Activated CD4-positive, alpha-beta memory T cell treated with anti-CD3 and anti-CD28 coated beads for 36 hours (primary cell): ENCODE measurements at places on chromosomes 16 and 17. TPM values are rescaled to one million over a fixed set of nuclear protein-coding genes. Genes with fewer than 3 reads are reported as not detected.
A peak's percentile ranks its signal among the peaks of the same experiment; 100 is the strongest.

Gene APOBR
- 2.9 TPM for total RNA-seq

Gene CCL16
- total RNA-seq: not detected

Gene KRT17
- not detected for total RNA-seq

Gene GLP2R
- total RNA-seq: not detected

Gene CIAO2B
- total RNA-seq: 204 TPM

Gene PYDC1
- total RNA-seq: not detected

Gene RMI2
- 69.9 TPM for total RNA-seq

- no peak overlapping the region for H3K27ac ChIP-seq
- no peaks in the 10 kb centered on the region for H3K36me3 ChIP-seq
- DNase-seq: no peak
Observed at GRCh38 chr16:27152121-27152520, 51.2 kb upstream of the KDM8 start.

- H3K4me3 ChIP-seq: no peak overlapping the region
- H3K36me3 ChIP-seq: no peaks in the 10 kb centered on the region
- no peaks in the 10 kb centered on the region for H3K27me3 ChIP-seq
- H3K27ac ChIP-seq: no peak overlapping the region
Observed at GRCh38 chr16:48918520-48919258, 308.7 kb upstream of the N4BP1 start.

DNA sequence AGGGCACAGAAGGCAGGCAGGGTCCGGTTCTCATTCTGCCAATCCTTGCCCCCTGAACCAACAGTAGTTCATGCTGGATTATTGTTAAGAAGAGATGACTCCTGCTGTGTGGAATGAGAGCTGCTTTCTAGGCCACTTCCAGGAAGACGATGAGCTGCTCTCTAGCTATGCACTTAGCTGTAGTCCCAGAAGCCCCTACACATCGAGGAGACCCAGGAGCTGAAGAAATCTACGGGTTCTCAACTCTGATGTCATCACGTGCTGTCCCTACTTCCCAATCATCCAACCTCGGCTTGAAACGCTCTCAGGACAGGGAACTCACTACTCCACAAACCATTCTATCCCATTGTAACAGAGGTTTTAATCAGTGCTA is 29.0 kb upstream of the EMP2 start:
- no peak for DNase-seq
- H3K4me1 ChIP-seq: no peaks in the 10 kb centered on the region
- H3K4me3 ChIP-seq: no peak overlapping the region
- H3K36me3 ChIP-seq: no peaks in the 10 kb centered on the region
- H3K27ac ChIP-seq: no peak overlapping the region

GRCh38 chr17:1541367-1541904 is 21.2 kb downstream of the PITPNA start:
- H3K36me3 ChIP-seq: peaks cover 19% of the 10 kb centered on the region
- no peak overlapping the region for H3K4me3 ChIP-seq
- peak; percentile 26 for DNase-seq

DNA sequence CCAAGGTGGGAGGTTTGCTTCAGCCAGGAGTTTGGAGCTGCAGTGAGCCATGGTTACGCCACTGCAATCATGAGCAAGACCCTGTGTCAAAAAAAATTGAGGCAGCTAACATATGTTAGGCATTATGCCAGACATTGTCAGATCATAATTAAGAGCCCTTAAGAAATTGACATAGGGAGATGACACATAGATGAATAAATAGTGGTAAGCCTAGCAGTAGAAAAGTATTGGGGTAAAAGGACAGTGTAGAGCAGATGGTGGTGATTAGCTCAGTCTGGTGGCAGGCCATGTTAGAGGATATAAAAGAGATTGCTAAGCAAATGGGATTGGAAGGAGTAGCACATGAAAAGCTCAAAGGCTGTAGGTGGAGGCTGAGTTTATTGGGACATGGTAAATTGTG is 22.6 kb downstream of the SRCAP start:
- DNase-seq: no peak
- H3K4me3 ChIP-seq: no peak overlapping the region
- no peaks in the 10 kb centered on the region for H3K27me3 ChIP-seq
- H3K27ac ChIP-seq: no peak overlapping the region

DNA sequence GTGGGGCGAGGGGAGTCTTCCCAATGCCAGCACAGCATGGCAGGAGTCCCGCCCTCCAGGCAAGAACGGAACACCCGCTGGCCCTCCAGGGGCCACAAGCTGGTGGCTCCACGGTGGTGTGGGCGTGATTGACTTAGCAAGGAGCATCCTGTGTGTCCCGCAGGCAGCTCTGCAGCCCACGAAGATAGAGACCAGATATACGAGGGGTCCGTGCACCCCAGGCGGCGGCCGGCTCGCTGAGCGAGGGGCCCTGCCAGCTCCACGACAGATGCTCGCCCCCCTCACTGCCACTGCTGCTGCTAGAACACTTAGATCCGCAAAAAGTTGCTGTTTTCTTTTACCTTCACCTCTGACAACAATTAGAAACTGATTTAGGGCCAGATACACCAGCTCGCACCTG is 10.0 kb upstream of the CACNA1H start:
- H3K27ac ChIP-seq: no peak overlapping the region
- no peak overlapping the region for H3K4me3 ChIP-seq
- H3K27me3 ChIP-seq: peaks cover 6% of the 10 kb centered on the region
- no peak for DNase-seq
- H3K4me1 ChIP-seq: no peaks in the 10 kb centered on the region

DNA sequence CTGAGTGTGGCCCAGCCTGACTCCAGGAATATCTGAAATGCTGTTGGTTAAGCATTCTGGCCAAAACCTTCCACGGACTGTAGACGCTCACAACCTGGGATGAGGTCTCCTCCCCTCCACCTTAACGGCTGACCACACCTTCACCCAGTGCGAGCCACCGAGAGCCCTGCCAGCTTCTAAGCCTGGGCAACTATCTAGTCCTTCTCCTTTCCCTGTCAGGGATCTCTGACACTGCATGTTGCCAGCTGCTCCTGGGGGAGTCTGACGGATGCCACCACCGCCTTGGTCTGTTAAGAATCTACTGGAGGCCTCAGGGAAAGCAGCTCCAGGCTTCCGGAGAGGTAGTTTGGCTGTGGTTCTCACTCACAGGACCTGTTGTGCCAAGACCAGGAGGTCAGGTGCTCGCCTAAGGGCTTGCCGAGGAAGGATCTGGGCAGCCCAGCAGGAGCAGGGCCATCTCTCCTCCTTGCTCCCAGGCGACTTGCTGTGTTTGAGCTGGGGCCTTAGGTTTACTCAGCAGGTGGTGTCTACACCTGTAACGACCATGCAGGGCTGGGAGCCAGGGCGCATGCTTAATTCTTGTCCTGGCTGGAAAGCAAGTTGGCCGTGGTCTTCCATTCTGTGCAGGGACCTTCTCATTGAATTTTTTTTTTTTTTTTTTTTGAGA is 111.8 kb downstream of the NTN1 start:
- H3K36me3 ChIP-seq: no peaks in the 10 kb centered on the region
- no peak overlapping the region for H3K4me3 ChIP-seq
- H3K27ac ChIP-seq: no peak overlapping the region
- peaks cover 2% of the 10 kb centered on the region for H3K27me3 ChIP-seq
- no peak for DNase-seq

DNA sequence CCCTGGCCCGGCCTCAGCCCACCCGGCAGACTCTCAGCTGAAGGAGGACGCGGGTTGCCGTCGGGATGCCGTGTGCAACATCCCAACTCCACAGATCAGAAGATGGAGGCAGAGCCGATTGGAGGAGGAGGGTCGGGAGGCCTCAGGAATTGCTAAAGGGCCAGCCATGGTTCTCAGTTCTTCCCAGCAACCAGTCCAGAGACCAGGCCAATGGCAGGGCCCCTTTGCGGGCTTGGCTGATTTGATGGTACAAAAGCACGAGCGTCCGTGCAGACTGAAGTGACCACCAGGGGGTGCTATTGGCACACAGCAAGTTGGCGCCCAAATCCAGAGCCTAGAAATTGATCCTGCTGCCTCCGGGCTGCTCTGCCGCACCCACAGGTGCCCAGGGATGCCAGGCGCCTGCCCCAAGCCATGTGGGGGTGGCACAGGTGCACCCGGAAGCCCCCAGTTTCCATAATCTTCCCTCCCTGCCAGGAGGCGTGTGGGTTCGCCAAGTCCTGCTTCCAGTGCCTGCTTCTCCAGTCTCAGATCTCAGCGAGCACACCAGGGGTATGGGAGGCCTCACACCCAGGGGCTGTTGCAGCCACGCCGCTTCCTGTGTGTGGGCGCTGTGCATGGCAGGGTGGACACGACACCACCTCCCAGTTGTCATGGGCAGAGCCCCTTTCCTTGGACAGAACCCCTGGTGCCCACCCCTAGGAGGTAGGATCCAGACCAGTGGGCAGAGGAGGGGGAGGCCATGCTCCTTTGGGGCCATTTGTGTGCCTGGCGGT is 7.1 kb upstream of the TEX19 start:
- no peaks in the 10 kb centered on the region for H3K36me3 ChIP-seq
- no peak overlapping the region for H3K4me3 ChIP-seq
- DNase-seq: peak; percentile 88
- H3K4me1 ChIP-seq: peaks cover 4% of the 10 kb centered on the region
- no peak overlapping the region for H3K27ac ChIP-seq

DNA sequence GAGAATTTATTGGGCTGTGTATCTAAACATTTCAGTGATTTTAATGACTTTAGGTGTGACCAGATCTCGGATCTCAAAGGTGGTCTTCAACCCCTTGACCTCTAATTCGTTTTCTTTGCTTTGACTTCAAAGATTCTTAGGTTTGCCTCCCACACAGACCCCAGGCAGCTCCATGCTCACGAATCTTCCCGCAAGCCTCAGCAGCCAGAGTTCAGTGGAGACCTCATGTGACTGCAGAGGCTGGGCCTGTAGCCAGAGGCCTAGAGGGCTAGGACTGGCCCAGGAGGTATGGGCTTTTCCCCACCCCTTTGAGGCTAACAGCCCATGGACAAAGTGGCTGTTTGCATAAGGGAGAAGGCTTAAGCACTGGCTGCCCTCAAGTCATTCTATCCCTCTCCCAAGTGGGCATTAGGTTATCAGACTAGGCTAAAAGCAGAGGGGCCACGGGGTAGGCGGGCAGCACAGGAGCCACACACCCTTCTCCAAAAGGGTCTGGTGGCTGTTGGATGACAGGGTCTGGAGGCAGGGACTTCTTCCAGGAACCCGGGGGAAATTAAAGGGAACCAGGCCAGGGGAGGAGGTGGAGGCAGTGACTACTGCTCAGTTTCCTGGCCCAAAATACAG is 3.0 kb downstream of the HIRIP3 start:
- H3K36me3 ChIP-seq: peaks cover 19% of the 10 kb centered on the region
- H3K4me1 ChIP-seq: peaks cover 21% of the 10 kb centered on the region
- H3K27me3 ChIP-seq: no peaks in the 10 kb centered on the region

DNA sequence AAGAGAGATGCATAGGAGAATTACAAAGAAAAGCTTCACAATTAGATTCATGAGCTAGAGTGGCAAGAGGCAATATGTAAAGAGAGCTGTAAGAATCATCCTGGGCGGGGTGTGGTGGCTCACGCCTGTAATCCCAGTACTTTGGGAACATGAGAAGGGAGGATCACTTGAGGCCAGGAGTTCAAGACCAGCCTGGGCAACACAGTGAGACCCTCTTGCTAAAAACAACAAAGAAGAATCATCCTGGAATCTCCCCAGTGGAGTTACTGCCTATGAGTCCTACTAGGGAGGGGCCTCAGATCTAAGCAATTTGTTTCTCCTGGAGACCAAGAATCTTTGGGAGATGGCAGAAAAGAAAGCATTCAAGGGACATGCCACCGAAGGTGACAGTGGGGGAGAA is 119.1 kb downstream of the HIC1 start:
- H3K36me3 ChIP-seq: peaks cover 17% of the 10 kb centered on the region
- no peak for DNase-seq
- no peaks in the 10 kb centered on the region for H3K4me1 ChIP-seq
- H3K27ac ChIP-seq: no peak overlapping the region
- no peaks in the 10 kb centered on the region for H3K27me3 ChIP-seq

GRCh38 chr17:56832446-56832845 is 1.3 kb downstream of the C17orf67 start:
- peak overlapping the region; percentile 71 for H3K4me3 ChIP-seq
- H3K27me3 ChIP-seq: no peaks in the 10 kb centered on the region
- H3K27ac ChIP-seq: peak overlapping the region; percentile 75
- H3K36me3 ChIP-seq: peaks cover 30% of the 10 kb centered on the region
- no peak for DNase-seq
- peaks cover 42% of the 10 kb centered on the region for H3K4me1 ChIP-seq

DNA sequence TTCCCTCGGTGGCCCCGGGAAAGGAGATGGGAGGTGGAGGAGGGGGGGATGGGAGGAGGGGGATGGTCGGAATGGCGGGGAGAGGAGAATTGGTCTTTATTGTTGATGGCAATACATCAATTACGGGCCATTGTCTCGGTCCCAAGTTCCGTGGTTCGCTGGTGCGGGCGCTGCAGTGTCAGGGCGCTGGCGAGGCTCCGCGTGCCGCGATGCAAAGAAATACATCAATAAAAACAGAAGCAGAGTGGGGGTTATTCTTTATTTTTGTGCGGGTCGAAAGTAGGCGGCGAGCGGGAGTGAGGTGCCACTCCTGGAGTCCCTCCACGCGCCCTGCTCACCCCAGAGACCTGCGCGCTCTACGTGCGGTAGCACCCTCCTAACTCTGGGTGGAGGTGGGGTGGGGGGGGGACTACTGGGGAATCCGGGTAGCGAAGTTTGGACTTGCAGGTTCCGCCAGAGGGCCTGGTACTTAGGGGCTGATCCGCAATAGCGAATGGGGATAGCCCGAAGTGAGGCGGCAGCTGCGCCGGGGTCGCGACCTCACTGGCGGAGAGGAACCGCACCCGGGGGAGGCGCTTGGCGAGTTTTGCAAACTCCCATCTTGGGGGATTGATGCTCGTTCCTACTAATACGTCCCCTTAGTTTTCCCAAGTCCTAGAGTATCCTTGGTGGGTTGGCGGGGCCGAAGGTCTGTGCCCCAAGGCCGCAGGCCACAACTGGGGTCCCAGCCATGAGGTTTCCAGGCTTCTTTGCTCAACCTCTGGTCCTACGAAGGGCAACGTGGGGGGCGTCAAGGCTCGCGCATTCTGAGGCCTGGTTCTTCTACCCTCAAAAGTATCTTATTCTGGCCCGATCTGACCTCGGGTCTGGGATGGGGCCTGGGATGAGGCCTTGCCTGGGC is 3.5 kb upstream of the SALL1 start:
- no peak for DNase-seq
- H3K4me3 ChIP-seq: no peak overlapping the region
- peaks cover 13% of the 10 kb centered on the region for H3K4me1 ChIP-seq
- peaks cover 4% of the 10 kb centered on the region for H3K36me3 ChIP-seq
- no peak overlapping the region for H3K27ac ChIP-seq

- H3K4me3 ChIP-seq: no peak overlapping the region
- H3K27me3 ChIP-seq: no peaks in the 10 kb centered on the region
- DNase-seq: no peak
- H3K27ac ChIP-seq: peak overlapping the region; percentile 75
Observed at GRCh38 chr17:40103688-40104087, 3.3 kb upstream of the NR1D1 start.
